ENCODE measurements at places on chromosomes 7 and 10. TPM values are rescaled to one million over a fixed set of nuclear protein-coding genes. Genes with fewer than 3 reads are reported as not detected.

The EGR2 gene
- 5.4 TPM for total RNA-seq

The PDE6C gene
- total RNA-seq: not detected

The SLC16A9 gene
- total RNA-seq: 0.50 TPM

The SMARCD3 gene
- 88.7 TPM for total RNA-seq

The GLI3 gene
- 57.9 TPM for total RNA-seq

The BMPER gene
- 0.50 TPM for total RNA-seq

The TPK1 gene
- 5.6 TPM for total RNA-seq

The FAM25G gene
- total RNA-seq: not detected

The AGR3 gene
- not detected for total RNA-seq

The PPP1R9A gene
- 4.4 TPM for total RNA-seq

The VWA2 gene
- not detected for total RNA-seq

The LEP gene
- total RNA-seq: not detected

The AQP1 gene
- 6.7 TPM for total RNA-seq

The METTL27 gene
- 2.2 TPM for total RNA-seq

GRCh38 chr10:8242295-8242872, 187.9 kb downstream of the GATA3 start:
- no peak for DNase-seq
- no peak overlapping the region for H3K27ac ChIP-seq
- H3K4me3 ChIP-seq: no peak overlapping the region

DNA sequence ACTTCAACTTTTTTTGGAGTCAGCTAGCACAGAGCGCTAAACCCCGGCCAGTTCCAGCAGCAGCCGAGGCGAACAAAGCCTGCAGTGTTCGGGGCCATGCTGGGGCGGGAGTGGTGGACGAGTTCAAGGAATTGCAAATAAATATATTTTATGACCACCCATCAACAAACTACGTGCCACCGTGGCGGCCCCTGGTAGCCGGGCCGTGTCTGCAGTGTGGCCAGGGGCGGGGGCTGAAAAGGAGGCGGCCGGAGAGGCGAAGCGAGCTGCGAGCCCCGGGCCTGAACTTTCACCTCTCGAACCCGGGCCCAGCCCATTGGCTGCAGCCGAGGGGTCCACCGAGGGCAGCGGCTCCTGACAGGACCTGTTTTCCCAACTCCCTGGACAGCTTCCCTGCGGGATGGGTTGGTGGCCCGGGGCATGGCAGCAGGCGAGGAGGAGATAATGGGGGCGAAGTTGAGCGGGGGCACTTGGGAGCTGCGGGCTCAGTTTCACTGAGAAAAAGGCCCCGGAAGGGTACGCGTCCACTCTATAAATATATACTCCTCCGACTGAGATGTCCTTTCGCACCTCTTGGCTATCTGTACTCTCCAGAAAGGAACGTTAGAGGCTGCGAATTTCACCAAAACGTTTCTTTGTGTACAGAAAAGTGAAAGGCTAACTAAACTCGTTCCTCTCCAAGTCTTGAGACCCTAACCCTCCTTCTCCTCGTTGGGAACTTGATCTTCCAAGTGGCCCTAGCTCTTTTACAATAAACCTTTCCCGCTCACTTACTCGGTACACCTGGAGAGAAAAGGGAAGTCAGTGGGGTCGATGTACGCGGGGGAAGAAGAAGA, 164.6 kb upstream of the PPP1R3A start:
- DNase-seq: no peak
- H3K36me3 ChIP-seq: no peaks in the 10 kb centered on the region
- peaks cover 6% of the 10 kb centered on the region for H3K27me3 ChIP-seq
- peak overlapping the region; percentile 76 for H3K4me3 ChIP-seq

- no peak within 1 kb of the TSS for H3K4me3 ChIP-seq
- H3K27me3 ChIP-seq: no peaks in the 10 kb centered on the region
- H3K4me1 ChIP-seq: peaks cover 11% of the 10 kb centered on the region
Observed at GRCh38 chr7:80511964-80512363, at the start of gene GNAT3. Gene GNAT3, minus strand, starts transcription at chr7:80512064. Its CDS starts 138 bp downstream, at chr7:80511926.

DNA sequence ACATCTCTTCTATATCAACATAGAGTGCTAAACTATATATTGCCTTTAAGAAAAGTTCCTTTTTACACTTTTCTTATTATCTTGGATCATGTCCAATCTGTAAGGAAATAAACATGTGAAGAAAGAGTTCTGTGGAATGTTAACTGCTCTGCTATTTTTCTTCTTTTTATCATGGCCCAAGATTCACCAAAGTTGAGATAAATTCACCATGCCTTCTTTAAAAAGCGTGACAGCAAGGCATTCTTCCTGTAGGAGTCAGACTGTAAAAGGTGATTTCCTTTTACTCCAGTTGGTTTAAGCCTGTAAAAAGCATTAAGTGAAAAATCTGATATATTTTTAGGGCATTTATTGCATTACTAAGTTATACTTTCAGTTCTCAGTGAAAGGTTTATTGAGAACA, 165.7 kb upstream of the FZD1 start:
- no peaks in the 10 kb centered on the region for H3K27me3 ChIP-seq
- H3K27ac ChIP-seq: peak overlapping the region; percentile 21
- H3K4me3 ChIP-seq: no peak overlapping the region
- no peak for DNase-seq

DNA sequence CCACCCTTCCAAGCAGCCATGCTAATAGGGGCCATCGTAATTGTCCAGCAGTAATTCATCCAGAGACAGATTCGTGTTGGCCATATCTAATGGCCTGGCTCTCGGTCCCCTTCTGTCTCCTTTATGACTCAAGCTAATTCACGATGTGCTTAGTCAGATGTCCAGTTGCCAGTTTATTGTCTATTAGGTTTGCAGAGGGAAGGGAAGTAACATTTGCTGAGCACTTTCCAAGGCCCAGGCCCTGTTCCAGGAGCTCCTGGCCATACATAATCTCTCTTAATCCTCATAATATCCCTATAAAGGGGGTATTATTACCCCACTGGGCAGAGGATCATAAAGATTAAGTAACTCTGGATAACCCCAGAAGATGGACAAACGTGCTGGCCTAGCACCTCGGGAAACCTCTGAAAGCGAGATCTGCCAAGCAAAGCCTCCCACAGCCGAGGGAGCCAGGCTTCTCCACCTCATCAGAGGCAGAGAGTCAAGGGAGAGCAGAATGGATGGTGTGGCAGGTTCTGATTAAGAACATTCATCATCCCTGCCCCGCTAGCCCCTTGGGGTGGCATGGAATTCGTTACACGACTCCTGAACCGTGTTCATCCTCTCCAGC, 153.7 kb downstream of the PLXNA4 start:
- H3K27me3 ChIP-seq: no peaks in the 10 kb centered on the region
- peaks cover 82% of the 10 kb centered on the region for H3K4me1 ChIP-seq
- H3K27ac ChIP-seq: peak overlapping the region; percentile 42
- no peak overlapping the region for H3K4me3 ChIP-seq
- DNase-seq: no peak
- no peaks in the 10 kb centered on the region for H3K36me3 ChIP-seq

- DNase-seq: no peak
- no peaks in the 10 kb centered on the region for H3K36me3 ChIP-seq
- no peak overlapping the region for H3K4me3 ChIP-seq
- H3K4me1 ChIP-seq: peaks cover 3% of the 10 kb centered on the region
Observed at GRCh38 chr7:54705436-54705835, 53.6 kb downstream of the SEC61G start.

DNA sequence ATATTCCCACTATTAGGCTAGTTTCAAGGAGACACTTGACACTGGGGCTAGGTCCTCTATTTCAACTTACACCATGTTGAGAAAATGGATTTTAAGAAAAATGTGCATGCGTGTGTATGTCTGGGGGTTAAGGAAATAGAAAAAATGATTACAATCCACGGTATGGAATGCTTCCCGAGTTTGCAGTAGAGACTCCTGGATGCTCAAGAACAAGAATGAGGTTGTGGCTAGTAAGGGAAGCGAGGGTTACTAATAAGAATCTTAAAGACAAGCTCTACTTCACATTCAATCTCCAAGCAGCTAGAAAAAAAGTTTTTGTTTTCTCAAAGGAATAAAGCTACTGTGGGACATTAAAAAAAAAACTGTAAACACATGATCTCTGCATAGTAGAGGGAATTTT, 54.7 kb downstream of the ANK3 start:
- peaks cover 2% of the 10 kb centered on the region for H3K36me3 ChIP-seq
- H3K4me3 ChIP-seq: no peak overlapping the region
- DNase-seq: no peak
- peaks cover 25% of the 10 kb centered on the region for H3K4me1 ChIP-seq
- no peaks in the 10 kb centered on the region for H3K27me3 ChIP-seq

- H3K27ac ChIP-seq: peak overlapping the region; percentile 69
- DNase-seq: no peak
- H3K4me1 ChIP-seq: peaks cover 30% of the 10 kb centered on the region
- H3K27me3 ChIP-seq: no peaks in the 10 kb centered on the region
- H3K4me3 ChIP-seq: peak overlapping the region; percentile 59
Observed at GRCh38 chr10:24951201-24952142, 934 bp downstream of the PRTFDC1 start.

DNA sequence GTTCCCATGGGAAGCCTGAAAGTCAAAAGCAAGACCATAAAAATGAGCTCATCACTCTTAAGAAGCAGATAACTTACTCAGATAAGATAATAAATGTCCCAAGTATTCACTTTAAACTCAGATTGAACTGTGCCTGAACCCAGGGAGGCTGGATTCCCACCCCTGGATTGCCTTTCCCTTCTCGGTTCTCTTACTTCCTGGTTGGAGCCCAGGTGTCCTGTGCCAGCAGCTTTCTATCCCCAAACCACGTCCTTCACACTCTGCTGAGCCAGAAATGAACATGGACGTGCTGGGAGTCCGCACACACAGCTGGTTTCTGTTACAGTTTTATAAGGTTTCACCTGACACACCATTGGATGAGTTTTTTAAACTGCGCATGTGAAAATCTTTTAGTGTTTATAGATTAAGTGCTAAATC, 636.2 kb upstream of the IGFBP3 start:
- no peak overlapping the region for H3K4me3 ChIP-seq
- peaks cover 13% of the 10 kb centered on the region for H3K4me1 ChIP-seq
- H3K27me3 ChIP-seq: no peaks in the 10 kb centered on the region
- H3K36me3 ChIP-seq: no peaks in the 10 kb centered on the region
- no peak overlapping the region for H3K27ac ChIP-seq
- DNase-seq: no peak

- DNase-seq: no peak
- no peak overlapping the region for H3K4me3 ChIP-seq
- peaks cover 22% of the 10 kb centered on the region for H3K4me1 ChIP-seq
- peaks cover under 1% of the 10 kb centered on the region for H3K36me3 ChIP-seq
Observed at GRCh38 chr7:35021445-35021844, 15.8 kb downstream of the DPY19L1 start.

GRCh38 chr7:42624471-42624870, 287.4 kb downstream of the C7orf25 start:
- no peak overlapping the region for H3K4me3 ChIP-seq
- no peak overlapping the region for H3K27ac ChIP-seq
- H3K27me3 ChIP-seq: peaks cover 22% of the 10 kb centered on the region
- no peaks in the 10 kb centered on the region for H3K36me3 ChIP-seq

GRCh38 chr7:46537191-46537905, 616.3 kb upstream of the IGFBP3 start:
- H3K27ac ChIP-seq: peak overlapping the region; percentile 56
- H3K36me3 ChIP-seq: no peaks in the 10 kb centered on the region
- no peak for DNase-seq
- H3K4me1 ChIP-seq: peaks cover 36% of the 10 kb centered on the region

DNA sequence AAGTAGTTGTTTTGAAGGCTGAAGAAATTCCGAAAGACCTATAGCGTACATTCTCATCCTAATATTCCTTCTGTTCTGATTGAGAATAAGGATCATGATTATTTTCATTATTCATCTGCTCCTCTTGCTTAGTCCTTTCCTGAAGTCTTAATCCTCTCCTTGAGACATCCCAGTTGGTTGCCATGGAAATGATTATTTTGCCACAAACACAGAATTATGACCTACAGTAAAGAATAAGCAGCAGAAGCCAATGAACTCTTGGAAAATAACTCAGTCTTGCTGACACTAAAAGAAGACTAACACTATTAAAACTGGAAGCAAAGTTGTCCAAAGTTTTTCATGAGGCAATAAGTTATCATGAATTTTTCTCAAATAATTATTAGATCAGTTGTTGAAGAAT, 47.8 kb upstream of the JAZF1 start:
- no peak for DNase-seq
- H3K4me3 ChIP-seq: no peak overlapping the region
- H3K27ac ChIP-seq: no peak overlapping the region
- H3K4me1 ChIP-seq: no peaks in the 10 kb centered on the region
- H3K36me3 ChIP-seq: no peaks in the 10 kb centered on the region
- peaks cover 8% of the 10 kb centered on the region for H3K27me3 ChIP-seq

DNA sequence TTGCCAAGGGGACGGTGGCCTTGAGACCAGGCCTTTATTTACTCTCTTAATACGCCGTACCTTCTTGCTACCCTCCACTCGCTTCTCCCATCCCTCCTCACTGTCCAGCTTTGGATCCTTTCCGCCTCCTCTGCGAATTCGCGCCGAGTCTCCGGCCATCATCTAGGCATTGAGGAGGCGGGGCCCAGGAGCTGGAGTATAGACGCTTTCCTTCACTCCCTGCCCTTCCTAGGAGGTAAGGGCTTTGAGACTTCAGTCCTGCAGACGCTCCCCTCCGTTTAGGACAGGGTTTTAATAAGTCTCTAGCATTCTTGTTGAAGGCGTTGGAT, 538 bp downstream of the TFAM start:
- DNase-seq: no peak
- H3K36me3 ChIP-seq: peaks cover 12% of the 10 kb centered on the region
- H3K4me3 ChIP-seq: peak overlapping the region; percentile 100
- H3K4me1 ChIP-seq: peaks cover 21% of the 10 kb centered on the region
- peak overlapping the region; percentile 98 for H3K27ac ChIP-seq

DNA sequence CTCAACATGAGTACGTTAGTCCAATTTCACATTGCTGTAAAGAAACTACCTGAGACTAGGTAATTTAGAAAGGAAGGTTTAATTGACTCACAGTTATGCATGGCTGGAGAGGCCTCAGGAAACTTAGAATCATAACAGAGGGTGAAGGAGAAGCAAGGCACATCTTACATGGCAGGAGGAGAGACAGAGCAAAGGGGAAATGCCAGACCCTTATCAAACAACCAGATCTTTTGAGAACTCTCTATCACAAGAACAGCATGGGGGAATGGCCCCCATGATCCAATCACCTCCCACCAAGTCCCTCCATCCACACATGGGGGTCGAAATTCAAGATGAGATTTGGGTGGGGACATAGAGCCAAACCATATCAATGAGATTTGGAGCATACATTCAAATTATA, 34.6 kb upstream of the PDSS1 start:
- H3K36me3 ChIP-seq: no peaks in the 10 kb centered on the region
- DNase-seq: no peak
- H3K4me1 ChIP-seq: no peaks in the 10 kb centered on the region
- no peak overlapping the region for H3K4me3 ChIP-seq
- H3K27ac ChIP-seq: no peak overlapping the region

Measured in osteocyte (in vitro differentiated cells).